ENCODE measurements at places on chromosomes 12 and 14.

DNA sequence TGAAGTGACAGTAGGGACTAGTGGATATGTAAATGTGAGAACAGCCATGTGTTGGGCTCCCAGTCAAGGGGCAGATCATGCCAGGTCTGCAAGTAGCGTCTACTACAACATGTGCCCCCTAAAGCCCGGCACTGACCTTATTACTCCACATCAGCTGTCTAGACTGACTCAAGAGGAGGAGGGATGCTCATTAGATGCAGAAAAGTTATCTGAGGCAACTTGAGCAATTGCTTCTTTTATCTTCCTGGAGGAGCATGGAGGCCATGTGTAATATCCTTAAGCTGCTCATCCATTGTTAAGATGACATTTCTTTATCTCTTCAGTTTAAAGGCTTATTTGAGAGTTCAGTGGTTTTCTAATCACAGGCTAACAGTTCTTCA is 404.7 kb upstream of the FLRT2 start:
- no peak for DNase-seq

- no peak for DNase-seq
Observed at GRCh38 chr14:59484639-59485175, 390 bp downstream of the JKAMP start.

GRCh38 chr14:32576977-32577376 is 247.9 kb downstream of the AKAP6 start:
- no peak for DNase-seq

- no peak for DNase-seq
Observed at GRCh38 chr12:16348435-16349130, 1.1 kb downstream of the MGST1 start.

DNA sequence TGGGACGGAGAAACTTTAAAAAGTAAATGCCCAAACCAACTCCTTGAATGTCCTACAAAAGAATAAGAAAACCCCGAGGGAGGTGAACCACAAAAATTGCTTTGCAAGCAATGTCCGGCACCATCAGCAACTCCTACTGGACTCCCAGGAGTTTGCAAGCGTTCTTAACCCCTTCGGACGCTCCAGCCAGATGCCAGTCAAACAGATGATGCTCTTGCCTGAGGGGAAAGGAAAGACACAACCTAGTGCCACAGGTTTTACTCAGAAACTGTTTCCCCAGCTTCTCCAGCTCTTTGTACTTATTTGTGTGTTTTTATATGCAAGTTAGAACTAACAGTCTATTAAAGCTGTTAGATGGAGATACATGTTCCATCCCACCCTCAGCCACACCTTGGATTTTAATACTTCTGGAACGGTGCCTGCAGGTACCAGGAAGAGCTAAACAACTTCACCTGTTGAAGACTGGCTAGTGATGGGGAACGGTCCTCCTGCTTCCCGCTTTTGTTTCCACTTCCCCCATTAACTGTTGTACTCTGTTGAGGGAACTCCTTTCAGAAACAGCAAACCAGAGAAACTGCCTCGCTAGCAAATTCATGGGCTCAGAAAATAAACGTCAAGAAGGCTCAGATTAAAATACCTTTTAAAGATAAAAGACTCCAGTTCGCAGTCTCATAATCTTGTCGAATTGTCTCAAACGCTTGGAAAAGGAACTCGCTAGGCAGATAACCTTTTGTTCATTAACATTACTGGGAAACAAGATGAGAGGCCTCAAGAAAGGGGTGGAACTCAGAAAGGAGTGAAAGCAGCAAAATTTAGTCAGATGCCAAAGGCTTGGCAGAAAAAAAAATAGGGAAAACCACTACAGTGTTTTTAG is 1.1 kb upstream of the FERMT2 start:
- DNase-seq = peak; percentile 71

DNA sequence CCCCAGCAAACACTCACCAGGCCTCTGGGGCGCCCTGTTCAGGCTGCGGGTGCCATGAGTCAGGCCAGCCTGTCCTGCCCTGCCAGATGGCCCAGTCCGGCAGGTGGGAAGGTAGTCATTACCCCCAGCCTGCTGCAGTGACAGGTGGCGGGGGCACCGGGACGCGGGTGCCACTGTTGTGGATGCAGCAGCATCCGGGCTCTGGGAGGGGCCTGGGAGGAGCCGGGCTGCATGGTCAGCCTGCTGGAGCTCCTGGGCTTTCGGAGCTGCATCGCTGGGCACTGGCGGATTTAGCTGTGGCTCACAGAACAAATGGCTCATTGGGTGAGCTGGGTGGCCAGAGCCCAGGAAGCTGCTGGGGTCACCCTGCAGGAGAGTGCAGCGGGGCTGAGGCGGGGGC is 13.5 kb downstream of the CEP170B start:
- DNase-seq = no peak

- no peak for DNase-seq
Observed at GRCh38 chr14:30651937-30652336, 29.8 kb downstream of the SCFD1 start.

DNA sequence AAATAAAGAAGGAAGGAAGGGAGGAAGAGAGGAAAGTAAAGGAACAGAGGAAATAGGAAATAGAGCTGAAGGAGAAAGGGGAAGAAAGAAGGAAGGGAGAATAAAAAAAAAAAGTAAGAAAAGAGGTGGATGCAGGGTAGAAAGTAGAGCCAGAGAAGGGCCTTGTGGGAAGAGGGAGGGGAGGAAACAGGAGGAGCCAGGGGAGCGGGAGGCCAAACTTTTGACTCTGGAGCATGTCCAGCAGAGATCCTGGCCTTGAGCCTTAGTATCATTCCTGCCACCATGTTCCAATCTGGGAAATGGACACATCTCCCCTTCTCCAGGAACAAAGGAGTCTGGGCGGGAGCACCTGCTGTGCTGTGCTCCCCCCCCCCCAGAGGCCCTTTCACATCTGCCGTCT is 11.1 kb upstream of the SMUG1 start:
- no peak for DNase-seq

- no peak for DNase-seq
Observed at GRCh38 chr12:105120551-105120950, 13.0 kb downstream of the WASHC4 start.

GRCh38 chr14:23632461-23633159 is 3.6 kb upstream of the DHRS2 start:
- DNase-seq = no peak

- DNase-seq = no peak
Observed at GRCh38 chr14:46651526-46652144, at the start of gene RPL10L. TSS of gene RPL10L (minus strand) at chr14:46651781. CDS start at chr14:46651736, 45 bp downstream.

DNA sequence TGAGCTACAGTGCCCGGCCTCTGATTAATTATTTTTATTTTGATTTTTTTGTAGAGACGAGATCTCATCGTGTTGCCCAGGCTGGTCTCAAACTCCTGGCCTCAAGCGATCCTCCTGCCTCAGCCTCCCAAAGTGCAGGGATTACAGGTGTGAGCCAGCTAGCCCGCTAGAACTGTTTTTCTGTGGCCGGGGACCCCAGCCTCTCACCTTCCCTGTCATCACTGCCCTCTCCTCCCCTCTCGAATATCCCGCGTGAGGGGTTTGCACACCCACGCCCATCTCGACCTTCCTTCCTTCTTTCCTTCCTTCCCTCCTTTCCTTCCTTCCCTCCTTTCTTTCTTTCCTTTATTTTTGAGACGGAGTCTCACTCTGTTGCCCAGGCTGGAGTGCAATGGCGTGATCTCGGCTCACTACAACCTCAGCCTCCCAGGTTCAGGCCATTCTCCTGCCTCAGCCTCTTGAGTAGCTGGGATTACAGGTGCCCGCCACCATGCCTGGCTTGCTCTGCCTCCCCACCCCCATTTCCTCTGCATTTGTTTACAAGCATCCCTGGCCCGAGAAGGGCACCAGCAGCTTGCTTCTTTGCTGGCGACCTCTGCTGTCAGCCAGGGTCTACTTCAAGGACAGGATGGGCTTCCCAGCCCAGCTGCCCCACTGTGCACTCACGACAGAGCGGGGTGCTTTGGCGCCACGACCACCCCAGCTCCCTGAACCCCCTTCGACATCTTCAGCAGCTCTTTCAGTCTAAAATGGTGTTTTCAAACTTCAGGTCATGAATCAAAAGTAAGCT is 4.3 kb upstream of the TRAF3 start:
- no peak for DNase-seq

- no peak for DNase-seq
Observed at GRCh38 chr14:68141281-68142088, 321.9 kb downstream of the RAD51B start.

GRCh38 chr12:13173012-13173932 is 23.3 kb upstream of the EMP1 start:
- DNase-seq = peak; percentile 83

GRCh38 chr14:93056166-93056839 is 59.4 kb downstream of the ITPK1 start:
- DNase-seq = no peak

GRCh38 chr12:89529738-89530137 is 3.9 kb upstream of the POC1B start:
- peak; percentile 70 for DNase-seq

DNA sequence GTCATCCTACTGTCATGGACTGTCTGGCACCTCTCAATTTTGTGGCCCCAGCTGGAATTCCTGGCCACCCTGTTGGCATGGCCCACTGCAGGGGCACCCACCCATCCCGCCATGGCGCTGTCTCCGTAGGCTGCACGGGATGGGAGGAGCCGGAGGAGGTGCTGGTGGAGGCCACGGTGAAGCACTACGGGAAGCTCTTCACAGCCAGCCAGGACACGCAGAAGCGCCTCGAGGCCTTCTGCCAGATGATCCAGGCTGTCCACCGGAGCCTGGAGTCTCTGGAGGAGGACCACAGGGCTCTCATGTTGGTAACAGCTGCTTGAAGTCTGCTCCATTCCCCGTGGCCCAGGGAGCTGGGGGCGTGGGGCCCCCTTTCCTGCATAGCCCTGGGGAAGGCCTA is 3.9 kb downstream of the CCDC197 start:
- DNase-seq = no peak

GRCh38 chr14:71943695-71944018 is 11.4 kb downstream of the RGS6 start:
- DNase-seq = no peak

DNA sequence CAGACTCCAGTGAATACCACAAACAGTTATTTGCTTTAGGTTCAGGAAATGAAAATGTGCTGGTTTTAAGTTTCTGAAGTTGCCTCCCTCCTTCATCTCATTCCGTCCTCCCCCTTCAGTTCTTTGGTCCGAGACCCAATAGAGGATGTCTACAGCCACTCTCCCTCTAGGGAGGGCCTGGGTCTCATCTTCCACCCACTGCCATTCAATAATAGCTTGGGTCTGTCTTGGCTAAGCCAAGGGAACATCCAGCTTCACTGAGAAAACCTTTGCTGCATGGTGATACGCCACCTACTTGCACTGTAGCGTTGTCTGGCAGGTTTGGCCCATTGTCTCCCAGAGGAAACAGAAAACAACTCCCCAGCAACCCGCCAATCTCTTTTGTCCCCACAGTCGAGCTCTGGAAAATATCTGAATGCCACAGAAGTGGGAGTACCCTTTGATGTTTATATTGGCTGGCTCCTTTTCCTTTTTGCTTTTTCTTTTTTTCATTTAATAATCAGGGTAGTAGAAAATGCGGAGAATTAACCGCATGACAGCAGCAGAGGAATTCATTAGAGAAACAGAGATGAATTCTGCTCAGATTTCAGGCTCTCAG is 380.1 kb downstream of the RAD51B start:
- no peak for DNase-seq

- DNase-seq = no peak
Observed at GRCh38 chr12:131682510-131682895, 28.4 kb upstream of the SFSWAP start.

- DNase-seq = no peak
Observed at GRCh38 chr12:89210277-89210676, 142.0 kb downstream of the DUSP6 start.

DNA sequence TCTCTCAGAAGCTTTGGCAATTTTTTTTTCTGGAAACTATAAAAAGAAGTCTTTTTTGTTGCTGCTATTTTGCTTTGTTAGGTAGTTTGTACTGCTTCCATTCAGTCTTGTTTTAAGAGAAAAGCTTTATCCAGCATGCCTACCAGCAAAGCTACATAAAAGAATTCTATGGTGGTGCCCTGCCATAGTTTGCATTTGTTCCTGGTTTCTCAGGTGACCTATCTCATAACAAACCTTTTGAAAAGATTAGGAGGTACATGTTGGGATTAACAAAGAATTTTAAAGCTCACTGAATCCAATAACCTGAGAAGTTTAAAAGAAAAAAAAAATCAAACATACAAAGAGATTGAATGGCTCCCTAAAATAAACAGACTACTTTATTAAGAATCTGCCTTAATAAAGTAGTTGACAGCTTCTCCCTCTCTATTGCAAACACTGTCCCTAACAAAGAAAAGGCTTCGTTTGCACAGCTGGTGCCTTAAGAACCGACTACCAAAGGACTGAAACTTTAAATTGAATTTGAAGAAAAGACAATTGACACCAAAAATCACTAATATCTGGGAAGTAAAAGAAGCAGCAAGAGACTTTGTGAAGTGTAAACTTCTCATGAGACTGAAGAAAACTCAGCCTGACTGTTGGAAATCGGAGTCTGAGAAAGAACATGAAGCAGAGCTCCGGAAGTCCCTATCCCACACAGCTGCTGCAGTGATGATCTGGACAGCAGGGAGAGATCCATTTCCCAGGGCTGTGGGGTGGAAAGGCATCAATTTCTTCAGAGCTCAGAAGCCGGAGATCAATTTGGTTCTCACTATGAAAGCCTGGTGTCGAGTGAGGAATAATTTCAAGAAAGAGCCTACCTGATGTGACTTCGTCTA is 102.7 kb upstream of the PLEKHA5 start:
- DNase-seq = no peak

DNA sequence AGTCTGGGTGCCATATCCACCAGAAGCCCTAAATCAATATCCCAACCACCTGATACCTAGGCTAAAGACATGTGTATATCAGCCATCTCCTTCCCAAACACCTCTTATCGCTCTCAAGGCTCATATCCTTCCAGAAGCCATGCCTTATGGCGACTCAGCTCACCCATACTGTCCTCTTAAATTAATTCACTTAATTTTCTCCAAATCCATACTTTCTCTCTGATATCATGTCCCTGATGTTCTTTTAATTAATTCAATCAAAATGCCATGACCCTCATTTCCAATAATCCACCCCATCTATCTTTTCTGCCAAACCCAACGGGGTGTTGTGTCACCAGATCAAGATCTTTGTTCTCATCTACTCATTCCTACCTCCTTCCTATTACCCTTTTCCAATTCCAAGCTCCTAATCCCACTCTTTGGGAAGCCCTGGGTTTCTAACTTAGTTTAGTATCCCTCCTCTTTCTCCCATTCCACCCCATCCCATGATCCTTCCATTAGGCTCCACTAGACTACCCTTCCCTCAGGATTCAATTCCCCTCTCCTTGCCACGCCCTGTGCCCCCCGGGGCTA is 723 bp downstream of the ATF7 start:
- DNase-seq = no peak

GRCh38 chr14:85016496-85016895 is 513.4 kb upstream of the FLRT2 start:
- no peak for DNase-seq

DNA sequence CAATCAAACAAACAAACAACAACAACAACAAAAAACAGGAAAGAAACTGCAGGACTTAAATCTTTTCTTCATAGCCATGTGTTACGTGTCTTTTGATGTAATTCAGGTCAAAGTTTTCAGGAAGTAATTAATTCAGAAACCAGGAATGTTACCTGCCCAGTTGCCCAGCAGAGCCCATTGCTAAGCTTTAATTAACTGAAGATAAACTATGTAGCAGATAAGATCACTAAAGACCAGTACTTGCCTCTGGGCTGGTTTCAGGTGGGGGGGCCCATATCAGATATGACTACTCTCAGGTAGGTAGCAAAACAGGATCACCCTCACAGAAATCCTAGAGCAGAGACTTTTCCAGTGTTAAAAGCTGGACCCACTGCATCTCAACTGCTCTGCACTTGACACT is 69.2 kb downstream of the LIN7A start:
- no peak for DNase-seq

GRCh38 chr14:103393676-103394626 is 8.7 kb downstream of the MARK3 start:
- peak; percentile 64 for DNase-seq

Measured in AG08395 (cell line).